KG1 (cell line): ENCODE measurements at places on chromosomes 1 and 21.

- DNase-seq = no peak
These were observed 304.7 kb upstream of the PTBP2 start for GRCh38 chr1:96416701-96417444.

GRCh38 chr1:2446394-2446793 is 29.7 kb upstream of the PLCH2 start:
- DNase-seq = no peak

GRCh38 chr1:53592985-53593757 is 134.0 kb downstream of the DMRTB1 start:
- DNase-seq = no peak

DNA sequence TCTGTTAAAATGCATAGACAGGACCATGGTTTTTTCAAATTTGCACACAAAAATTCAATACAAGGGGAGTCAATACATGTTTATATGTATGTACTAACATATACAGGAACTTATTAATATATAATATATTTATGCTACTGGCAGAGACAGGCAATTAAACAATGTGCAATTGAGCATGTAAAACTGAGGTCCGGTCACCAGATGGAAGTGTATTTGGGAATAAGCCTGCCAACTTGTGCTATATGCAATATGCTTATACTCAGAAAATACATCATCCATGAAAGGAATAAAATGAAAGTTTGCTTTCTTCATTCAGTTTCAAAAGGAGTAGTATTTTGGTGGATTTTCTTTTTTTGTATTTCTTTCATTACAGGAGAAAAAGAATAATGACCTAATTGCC is 640.2 kb upstream of the CXADR start:
- DNase-seq = no peak

- DNase-seq = no peak
These were observed 12.7 kb downstream of the TPM3 start for GRCh38 chr1:154178911-154179811.

DNA sequence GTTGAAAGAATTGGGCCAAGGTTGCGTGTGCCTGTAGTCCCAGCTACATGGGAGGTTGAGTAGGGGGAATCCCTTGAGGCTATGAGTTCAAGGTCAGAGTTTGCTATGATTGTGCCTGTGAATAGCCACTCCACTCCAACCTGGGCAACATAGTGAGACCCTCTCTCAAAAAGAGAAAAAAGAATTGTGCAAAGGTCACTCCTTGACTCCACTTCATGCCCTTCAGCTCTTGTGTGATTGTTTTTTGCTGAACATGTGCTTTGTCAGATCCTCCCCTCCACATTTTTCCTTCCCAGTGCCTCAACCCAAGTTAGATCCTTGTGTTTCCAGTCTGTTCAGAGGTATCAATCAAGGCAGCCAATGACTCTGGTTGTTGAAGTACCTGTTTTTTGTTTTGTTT is 8.5 kb downstream of the TXNIP start:
- DNase-seq = no peak

DNA sequence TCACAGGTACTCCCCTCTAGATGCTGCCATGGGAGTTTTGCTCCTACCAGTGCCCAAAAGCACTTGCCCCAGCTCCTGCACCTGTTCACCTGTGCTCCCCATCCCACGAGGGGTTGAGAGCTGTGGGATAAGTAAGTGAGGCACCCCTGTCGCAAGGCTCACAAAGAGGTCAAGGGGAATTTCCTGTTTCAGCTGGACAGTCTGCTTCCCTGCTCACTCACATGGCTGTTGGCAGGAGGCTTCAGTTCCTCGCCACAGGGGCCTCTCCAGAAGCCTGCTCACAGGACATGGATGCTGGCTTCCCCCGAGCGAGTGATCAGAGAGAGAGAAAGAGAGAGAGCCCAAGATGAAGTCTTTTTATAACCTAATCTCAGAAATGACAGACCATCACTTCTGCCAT is 8.7 kb upstream of the NCMAP start:
- no peak for DNase-seq

DNA sequence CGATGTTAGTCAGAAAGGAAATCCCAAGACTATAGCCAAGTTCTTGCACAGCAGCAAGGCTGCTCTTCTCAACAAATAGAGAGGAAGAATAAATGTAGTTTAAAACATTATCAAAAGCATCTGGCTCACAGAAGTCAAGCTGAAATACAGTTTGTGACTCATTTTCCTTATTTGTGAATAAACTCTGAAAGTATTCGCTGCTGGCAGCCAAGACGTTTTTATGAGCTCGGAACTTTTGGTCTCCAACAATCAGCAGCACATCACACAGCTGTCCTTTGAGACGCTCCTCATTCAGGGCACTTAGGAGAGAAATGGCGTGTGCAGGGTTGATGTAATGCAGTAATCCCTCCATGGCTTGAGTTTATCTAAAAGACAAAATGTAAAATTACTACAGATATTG is 16.4 kb downstream of the ZBTB21 start:
- no peak for DNase-seq

DNA sequence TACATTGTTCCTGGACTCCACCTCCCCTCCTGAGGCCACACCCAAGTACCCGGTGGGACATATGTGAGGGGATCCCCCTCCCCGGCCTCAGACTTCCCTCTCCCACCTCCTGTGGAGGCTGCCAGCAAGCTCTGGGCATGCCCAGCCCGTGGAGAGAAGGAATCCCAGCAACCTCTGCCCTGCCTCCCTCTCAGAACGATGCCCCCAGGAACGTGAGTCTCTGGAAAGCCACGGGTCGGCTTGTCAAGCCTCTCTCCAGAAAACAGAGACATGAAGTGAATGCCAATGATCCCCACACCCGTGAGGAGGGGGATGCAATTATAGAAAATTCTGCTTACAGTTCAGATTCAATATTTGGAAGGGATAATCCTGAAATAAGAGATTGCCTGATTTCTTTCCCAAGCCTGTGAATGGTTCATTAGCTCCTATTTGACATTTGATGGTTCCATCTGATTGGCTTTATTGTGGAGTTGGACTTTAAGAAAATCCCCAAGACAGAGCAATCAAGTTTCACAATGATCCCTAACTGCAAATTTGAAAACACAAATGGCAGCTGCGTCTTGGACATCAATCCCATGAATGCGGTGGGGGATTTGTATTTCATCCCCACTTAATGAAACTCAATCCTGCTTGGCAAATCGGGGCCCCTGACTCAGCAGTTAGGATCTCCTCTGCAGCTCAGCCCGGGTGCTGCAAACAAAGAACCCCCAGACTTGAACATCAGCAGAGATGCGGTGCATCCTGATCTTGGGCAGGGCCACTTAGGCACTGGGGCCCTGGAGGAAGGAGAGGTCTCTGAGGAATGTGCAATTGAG is 9.1 kb upstream of the GUCA2B start:
- no peak for DNase-seq

GRCh38 chr1:2946291-2946690 is 75.0 kb upstream of the ACTRT2 start:
- DNase-seq = no peak

GRCh38 chr21:15363921-15364320 is 299.1 kb upstream of the NRIP1 start:
- no peak for DNase-seq

DNA sequence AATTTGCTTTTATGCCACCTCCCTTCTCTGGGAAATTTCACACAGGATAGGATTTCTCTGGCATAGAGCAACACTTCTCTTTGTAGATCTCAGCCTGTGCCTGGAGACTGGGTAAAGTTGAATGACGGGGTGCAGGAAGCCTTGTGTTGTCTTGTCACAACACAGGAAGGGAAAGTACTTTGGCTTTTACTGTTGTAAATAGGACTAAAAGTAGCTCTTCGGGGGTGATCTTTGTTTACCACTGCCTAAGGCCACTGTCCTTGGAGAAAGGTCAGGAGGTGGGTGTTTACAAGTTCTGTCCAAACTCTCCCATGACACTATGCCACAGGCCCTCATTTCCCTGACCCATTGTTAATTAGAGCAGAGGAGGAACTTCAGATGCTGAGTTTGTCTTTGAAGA is 139.7 kb downstream of the FGGY start:
- DNase-seq = no peak

DNA sequence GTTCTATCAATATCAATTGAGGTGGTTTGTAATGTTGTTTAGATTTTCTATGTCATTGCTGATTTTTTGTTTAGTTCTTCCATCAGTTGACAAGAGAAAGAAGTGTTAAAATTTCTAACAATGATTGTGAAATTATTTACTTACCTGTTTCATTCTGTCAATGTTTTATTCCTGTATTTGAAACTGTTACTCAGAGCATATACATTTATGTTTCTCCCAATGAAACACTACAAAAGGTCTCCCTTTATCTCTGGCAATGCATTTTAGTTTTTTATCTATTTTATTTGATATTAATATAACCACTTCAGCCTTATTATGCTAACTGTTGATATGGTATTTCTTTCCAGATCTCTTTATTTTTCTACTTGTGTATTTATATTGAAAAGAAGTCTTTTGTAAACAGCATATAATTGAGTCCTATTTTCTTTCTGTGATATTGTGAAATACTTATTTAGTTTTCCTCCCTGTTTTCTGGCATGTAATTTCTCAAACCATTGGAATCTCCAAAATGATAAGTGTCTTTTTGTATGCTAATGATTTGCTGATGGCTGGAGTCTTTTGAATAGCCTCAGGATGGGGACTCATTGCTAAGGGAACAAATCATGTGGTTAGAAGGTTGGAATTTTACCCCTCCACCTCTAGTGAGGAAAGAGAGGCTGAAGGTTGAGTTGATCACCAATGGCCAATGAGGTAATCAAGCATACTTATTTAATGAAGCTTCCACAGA is 122.0 kb downstream of the ADSS2 start:
- DNase-seq = no peak

DNA sequence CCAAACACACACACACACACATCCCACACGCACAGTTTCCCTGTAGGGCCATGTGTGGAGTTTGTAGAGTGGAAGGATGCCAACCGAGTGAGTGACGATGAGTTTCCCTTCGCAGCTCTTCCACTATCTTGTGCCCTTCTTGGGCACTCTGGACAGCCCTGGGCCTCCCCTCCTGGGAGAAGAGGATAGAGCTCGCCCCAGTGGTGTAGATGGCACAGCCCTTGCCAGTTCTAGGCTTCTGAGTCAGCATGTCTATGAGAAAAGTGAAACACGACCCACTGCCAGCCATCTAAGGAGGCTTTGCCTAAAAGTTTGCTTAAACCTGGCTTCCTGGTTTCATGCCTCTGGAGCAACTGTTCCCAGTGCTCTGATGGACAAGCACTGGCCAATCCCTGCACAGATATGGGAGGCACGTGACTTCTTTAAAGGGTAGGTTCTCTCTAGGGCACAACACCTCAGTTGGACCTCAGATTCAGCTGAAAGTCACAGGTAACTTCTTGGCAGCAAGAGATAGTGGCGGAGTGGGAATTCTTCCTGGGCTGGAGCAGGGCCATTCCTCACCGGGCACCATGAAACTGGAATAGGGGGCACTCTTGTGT is 195.9 kb upstream of the GALNT2 start:
- DNase-seq = no peak

- DNase-seq = no peak
These were observed 54.5 kb downstream of the HMGB4 start for GRCh38 chr1:33918368-33918767.

DNA sequence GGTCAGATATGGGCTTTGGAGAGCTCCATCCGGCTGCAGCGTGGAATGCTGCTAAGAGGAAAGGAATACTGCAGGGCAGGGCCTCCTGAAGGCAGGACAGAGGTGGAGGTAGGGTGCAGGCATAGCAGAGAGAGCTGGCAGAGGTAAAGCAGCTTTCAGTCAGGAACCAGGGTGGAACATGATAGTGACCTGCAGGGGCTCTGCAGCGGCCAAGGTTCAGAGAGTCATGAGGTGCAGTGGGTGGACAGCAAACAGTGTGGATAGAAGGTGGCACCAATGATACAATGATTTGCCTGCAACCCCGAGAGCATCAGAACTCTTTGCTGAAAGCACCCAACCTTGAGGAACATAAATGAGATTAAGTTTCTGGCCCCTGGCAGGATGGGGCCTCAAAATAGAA is 119.3 kb downstream of the BEND5 start:
- DNase-seq = no peak

GRCh38 chr1:30536530-30536929 is 186.9 kb downstream of the MATN1 start:
- DNase-seq = no peak

- DNase-seq = peak; percentile 67
These were observed 506 bp downstream of the SSX2IP start for GRCh38 chr1:84689514-84690396.

DNA sequence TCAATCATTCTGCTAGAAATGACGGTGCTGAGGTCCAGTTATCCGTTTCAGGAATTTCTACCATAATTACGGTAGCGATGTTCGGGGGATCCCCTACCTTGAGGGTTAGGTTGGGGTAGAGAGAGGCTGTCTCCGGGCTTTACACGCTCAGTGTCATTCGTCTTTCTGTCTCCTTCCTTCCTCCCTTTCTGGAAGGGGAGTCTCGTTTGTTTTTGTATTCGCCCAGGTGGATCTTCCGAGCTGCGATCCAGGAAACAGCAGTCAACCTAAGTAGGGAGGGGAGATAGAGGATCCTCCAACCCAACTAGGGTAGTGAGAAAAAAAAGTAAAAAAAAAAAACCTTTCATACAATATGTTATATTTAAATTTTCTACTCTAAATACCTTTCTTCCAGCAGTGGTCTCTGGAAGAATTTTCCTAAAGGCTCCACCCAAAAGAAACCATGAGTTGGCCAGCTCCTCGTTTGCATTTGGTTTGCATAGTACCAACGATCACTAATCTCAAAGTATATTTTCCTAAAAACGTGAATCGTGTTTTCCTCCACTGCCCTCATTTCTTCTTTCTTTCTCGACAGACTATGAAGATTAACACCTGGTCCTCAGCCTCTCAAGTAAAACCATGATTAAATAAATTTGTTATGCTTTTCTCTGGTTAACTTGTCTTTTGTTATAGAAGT is 611 bp upstream of the PIK3C2B start:
- no peak for DNase-seq

- no peak for DNase-seq
These were observed 5.5 kb upstream of the LAPTM5 start for GRCh38 chr1:30762930-30763650.

DNA sequence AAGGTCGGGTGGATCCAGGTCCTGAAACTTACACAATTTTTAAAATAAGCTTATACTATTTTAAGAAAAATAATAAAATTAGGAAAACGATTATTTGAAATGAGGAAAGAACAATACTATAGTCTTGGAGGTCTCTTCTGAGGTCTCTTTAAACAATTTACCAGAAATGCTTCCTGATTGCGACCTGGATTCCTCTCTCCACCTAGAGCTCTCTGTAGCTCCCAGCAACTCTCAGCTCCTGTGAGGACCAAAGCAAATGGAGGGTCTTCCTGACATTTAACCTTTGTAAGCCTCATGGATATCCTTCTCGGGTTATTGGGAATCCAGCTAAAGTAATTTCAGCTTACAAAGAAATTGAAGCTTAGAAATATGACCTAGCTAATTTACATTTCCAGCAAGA is 886 bp downstream of the BTBD8 start:
- no peak for DNase-seq
